Immature natural killer cell (primary cell): ENCODE measurements at places on chromosomes 1 and 21. TPM values are rescaled to one million over a fixed set of nuclear protein-coding genes. Genes with fewer than 3 reads are reported as not detected.

DNA sequence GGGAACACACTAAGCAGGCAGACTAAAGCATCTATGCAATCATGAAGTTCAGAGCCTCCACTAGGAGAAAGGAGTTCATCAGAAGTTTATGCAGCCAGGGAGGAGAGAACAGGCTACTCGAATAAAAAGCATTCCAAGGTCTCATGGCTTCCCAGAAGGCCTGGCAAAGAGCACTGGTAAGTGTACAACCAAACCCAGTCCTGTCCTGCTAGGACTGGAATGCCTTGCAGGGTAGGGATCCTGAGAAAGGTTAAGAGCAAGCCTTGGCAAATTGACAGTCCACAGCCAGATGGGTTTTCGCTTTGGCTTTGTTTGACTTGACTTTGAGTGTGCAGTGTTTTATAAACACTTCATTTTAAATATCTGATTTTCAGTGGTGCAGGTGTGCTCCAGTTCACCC is 133.6 kb upstream of the ATP1B1 start:
- H3K27ac ChIP-seq: no peak overlapping the region
- H3K4me3 ChIP-seq: no peak overlapping the region

DNA sequence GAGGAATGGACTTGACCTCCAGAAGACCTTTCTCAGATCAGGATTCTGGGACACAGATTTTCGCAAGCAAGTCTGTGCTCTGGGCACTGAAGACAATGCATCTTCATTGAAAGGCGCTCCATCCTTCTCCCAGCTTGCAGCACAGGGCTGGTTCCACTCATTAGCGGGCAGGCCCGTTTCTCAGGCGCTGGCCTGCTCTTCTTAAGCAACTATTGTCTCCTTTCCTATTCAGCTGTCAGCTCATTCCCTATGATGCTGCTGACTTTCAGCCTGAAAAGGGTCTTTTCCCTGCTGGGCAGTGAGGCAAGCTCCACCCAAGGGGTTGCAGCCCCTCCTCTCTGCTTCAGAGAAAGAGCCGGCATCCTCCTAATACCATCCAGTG is 91.9 kb upstream of the PLXNA2 start:
- H3K27ac ChIP-seq: no peak overlapping the region
- DNase-seq: no peak
- no peaks in the 10 kb centered on the region for H3K36me3 ChIP-seq
- H3K4me3 ChIP-seq: no peak overlapping the region
- peaks cover 3% of the 10 kb centered on the region for H3K27me3 ChIP-seq

- peaks cover 14% of the 10 kb centered on the region for H3K36me3 ChIP-seq
- DNase-seq: peak; percentile 68
- no peaks in the 10 kb centered on the region for H3K27me3 ChIP-seq
- H3K27ac ChIP-seq: peak overlapping the region; percentile 91
Measured at GRCh38 chr1:206912445-206913095, 9.2 kb downstream of the FCMR start.

GRCh38 chr1:216176970-216177369 is 246.3 kb downstream of the USH2A start:
- H3K27me3 ChIP-seq: no peaks in the 10 kb centered on the region
- no peak for DNase-seq
- no peak overlapping the region for H3K4me3 ChIP-seq
- no peak overlapping the region for H3K27ac ChIP-seq
- no peaks in the 10 kb centered on the region for H3K4me1 ChIP-seq

DNA sequence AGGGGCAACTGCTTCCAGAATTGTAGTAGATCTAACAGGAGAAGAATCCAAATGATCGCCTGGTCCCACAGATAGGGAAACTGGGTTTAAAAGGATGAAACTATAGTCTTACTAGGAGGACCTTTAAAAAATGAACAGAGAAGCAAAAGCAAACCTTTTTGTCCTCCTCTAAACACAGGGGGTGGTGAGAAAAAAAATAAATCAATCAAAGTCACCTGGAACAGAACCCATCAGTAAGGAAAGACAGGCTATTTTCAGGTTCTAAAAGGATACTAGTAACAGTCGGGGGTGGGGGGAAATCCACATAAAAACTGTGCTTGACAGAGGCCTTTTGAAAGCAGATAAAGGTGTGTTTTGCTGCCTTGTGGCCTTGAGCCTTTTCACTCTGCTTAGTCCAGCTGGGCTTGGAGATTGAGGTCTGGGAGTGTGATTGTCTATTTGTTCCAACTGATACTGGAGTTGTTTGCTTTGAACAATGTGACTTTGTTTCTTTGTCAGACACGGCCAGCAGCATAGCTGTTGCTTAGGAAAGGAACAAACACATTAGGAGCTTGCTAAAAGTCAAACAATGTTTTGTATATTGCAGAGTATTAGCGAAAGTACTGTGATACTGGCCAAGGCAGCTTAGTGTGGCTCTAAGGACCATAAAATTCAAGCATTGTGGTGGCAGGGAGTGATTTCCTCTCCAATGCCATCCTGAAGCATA is 141.1 kb upstream of the IRF2BP2 start:
- no peak for DNase-seq
- peaks cover 16% of the 10 kb centered on the region for H3K27me3 ChIP-seq
- H3K36me3 ChIP-seq: no peaks in the 10 kb centered on the region
- H3K4me3 ChIP-seq: no peak overlapping the region
- H3K27ac ChIP-seq: no peak overlapping the region
- no peaks in the 10 kb centered on the region for H3K4me1 ChIP-seq

GRCh38 chr1:97379387-97380075 is 541.3 kb downstream of the DPYD start:
- DNase-seq: no peak
- no peak overlapping the region for H3K4me3 ChIP-seq
- peaks cover 9% of the 10 kb centered on the region for H3K36me3 ChIP-seq

DNA sequence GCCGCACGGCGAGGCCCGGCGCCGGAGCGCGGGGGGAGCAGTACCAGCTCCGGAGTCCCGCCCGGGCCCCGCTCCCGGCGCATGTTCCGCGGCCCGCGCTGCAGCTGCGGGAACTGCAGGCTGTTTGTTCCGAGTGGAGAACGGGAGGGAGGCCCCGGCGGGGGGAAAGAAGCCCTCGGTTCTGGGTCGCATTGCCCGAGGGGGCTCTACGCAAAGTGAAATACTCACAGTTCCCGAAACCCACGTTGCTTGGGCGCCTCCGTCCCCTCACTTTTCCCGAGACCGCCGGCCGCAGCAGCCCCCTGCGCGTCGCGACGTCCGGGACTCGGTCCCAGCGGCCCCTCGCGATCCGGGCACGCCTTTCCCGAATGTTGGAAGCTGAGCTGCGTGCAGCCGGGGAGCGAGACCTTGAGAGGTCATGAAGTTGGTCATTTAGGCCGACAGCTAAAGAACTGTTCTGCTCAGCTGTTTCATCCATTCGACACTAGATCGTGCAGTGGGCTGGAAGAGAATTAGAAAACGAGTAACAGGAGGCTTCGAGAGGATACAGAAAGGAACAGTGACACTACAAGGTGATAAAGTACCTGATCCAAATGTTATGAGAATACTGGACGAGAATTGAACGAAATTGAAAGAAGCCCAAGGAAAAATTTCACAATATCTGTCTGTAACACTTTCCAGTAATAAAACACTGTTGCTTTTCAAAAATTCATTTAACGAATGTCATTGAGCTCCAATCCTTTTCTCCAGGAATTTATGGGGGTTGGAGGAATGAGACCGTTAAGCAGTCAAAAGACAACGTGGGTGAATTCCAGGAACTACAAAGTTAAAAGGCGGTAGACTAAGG is 657 bp upstream of the LIN9 start:
- peaks cover 13% of the 10 kb centered on the region for H3K27me3 ChIP-seq
- peaks cover 8% of the 10 kb centered on the region for H3K4me1 ChIP-seq
- peak overlapping the region; percentile 80 for H3K4me3 ChIP-seq
- no peak overlapping the region for H3K27ac ChIP-seq
- no peaks in the 10 kb centered on the region for H3K36me3 ChIP-seq

ACKR1 gene
- not detected for polyA plus RNA-seq

DNA sequence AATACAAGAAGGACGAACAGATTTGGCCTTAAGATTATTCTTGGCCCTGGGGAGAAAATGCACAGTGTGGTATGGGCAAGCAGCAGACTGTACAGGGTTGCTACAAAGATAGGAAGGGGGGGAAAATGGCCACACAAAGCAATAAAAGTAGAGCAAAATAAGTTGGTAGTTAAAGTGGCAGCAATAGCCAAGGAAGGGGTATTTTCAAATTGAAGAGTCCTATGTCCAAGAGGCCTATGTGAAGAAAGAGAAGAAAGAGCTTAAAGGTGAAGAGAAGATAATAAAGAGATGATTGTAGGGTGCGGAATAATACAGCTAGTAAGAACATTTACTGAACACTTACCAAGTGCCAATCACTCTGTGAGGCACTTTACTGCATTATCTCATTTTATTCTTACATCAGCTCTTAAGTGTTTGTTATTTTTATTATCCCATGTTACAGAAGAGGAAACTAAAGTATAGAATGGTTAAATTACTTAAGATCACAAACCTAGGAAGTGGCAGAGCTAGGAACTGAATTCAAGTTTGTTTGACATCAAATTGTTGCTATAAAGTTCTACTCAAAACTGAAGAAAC is 88.1 kb upstream of the TTC39A start:
- no peak overlapping the region for H3K4me3 ChIP-seq
- H3K27ac ChIP-seq: no peak overlapping the region
- no peaks in the 10 kb centered on the region for H3K27me3 ChIP-seq
- peaks cover 21% of the 10 kb centered on the region for H3K36me3 ChIP-seq

CCDC30 gene
- not detected for polyA plus RNA-seq
